ENCODE measurements at places on chromosomes 5 and 9.
A peak's percentile ranks its signal among the peaks of the same experiment; 100 is the strongest.

DNA sequence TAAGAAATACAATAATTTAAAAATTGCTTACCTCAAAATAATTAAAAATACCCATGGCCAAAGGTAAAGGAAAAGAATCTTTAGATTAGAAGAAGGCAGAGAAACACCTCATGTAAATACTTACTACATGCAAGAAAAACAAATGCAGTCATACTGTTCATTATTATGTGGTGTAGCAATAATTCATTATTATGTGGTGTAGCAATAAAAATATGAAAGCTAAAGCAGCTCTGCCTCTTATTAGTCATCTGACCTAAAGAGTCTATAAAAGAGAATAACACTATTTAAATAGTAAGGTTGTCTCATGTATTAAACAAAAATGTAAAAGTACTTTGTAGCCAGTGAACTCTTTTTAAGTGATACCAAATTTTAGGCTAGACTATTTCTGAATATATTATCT lies 6.6 kb downstream of the DTWD2 start:
- DNase-seq: no peak

DNA sequence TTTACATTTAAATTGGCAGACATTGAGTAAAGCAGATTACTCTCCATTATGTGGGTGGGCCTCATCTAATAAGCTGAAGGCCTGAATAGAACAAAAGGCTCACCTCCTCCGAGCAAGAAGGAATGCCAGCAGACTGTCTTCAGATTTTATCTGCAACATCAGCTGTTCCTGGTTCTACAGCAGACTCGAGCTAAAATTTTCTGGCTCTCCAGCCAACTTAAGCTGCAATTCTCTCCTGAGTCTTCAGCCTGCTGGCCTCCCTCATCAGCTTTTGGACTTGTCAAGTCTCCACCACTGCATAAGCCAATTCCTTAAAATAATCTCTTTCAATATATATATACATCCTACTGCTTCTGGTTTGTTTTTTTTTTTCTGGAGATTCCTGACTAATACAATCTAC lies 12.5 kb downstream of the TRPM3 start:
- no peak for DNase-seq

DNA sequence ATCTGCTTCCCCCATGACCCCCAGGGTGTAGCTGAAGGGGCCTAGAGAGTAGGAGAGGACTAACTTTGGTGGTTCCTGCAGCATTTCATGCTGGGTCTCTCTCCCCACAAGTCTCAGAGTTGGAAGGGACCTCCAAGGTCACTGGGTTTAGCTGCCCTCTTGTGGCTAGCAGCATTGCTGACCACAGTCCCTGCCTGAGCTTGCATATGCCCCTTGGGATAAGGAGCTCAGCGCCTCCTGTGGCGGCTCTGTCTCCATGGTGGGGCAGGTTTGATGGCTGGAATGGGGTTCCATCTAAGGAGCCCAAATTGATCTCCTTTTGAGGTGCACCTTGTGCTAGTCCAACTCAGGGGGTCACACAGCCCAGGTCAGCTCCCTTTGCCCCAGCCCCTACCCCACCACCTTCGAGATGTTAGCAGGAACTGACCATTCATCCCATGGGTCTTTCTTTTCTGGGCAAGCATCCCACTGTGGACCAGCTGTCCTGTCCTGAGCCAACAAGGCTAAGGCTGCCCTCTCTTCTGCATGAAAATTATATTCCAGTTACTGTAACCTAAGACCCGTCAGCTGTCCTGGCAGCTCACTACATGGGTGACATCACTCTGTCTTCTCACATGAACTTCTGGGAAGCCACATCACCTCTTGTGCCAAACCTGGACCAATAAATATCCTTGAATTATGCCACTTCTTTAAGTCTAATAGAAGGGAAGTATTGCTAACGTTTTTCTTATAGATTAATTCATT lies 196.2 kb downstream of the HSPA4 start:
- DNase-seq: peak; percentile 36

DNA sequence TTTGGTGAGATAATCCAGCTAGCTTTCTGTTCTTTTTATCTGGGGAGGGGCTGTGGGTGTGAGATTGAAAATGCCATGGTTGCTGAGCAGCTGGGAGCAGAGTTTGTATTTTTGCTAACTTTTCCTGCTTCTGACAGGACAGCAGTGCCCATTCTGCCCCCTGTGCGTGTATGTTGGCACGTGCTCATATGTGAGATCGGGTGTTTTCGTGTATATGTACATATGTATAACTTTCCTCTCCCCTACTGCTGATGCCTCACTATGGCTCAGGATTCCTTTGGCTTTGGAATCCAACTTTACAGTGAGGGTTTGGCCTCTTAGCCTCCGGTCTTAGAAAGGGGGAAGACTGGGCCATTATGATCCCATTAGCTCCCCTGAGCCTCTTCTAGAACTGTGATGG lies 38.3 kb downstream of the RGS3 start:
- DNase-seq: no peak

GRCh38 chr5:159319363-159319762 lies 10.9 kb downstream of the IL12B start:
- DNase-seq: no peak

- DNase-seq: no peak
These were observed 75.9 kb downstream of the LMNB1 start for GRCh38 chr5:126852841-126853271.

DNA sequence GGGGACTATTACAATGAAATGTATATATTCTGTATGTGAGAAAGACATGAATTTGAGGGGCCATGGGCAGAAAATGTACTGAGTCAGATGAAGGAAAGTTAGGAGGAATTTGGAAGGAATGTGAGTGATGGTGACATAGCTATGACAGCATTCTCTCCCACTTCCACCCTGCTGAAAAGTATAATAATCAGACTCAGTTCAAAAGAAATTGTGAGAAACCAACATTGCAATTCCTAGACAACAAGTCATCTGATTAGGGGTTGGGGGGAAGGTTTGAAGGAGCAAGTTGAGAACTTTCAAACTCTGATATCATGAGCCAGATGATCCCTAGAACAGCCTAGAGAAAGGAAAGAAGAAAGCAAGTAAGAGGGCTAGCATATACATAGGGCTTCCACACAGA lies 370.6 kb downstream of the DMRTA1 start:
- no peak for DNase-seq

GRCh38 chr5:59174248-59174844 lies 591.5 kb downstream of the RAB3C start:
- peak; percentile 52 for DNase-seq

GRCh38 chr9:106019039-106019680 lies 324.8 kb downstream of the TMEM38B start:
- no peak for DNase-seq

DNA sequence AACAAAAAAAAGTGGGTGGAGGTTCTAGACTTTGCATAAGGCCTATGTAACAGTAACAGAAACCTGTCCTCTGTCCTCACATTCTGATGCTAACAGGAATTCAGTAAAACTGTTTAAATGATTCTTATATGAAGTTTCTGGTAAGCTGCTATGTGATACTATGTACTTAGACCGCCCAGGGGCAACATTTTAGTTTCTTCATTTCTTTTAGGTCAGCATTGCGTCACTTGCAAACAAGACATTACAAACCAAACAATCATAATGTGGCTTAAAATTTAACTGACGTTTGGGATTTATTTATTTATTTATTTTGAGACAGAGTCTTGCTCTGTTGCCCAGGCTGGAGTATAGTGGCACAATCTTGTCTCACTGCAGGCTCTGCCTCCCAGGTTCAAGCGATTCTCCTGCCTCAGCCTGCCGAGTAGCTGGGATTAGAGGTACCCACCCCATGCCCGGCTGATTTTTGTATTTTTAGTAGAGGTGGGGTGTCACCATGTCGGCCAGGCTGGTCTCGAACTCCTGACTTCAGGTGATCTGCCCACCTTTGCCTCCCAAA lies 44.3 kb downstream of the TENT4A start:
- DNase-seq: no peak

- no peak for DNase-seq
These were observed 126.7 kb upstream of the CDH6 start for GRCh38 chr5:31066655-31067328.

- no peak for DNase-seq
These were observed 8.5 kb downstream of the SPINK9 start for GRCh38 chr5:148343603-148344487.

Data from NCI-H146 (cell line).